ENCODE measurements at places on chromosomes 4 and X.
A peak's percentile ranks its signal among the peaks of the same experiment; 100 is the strongest.

DNA sequence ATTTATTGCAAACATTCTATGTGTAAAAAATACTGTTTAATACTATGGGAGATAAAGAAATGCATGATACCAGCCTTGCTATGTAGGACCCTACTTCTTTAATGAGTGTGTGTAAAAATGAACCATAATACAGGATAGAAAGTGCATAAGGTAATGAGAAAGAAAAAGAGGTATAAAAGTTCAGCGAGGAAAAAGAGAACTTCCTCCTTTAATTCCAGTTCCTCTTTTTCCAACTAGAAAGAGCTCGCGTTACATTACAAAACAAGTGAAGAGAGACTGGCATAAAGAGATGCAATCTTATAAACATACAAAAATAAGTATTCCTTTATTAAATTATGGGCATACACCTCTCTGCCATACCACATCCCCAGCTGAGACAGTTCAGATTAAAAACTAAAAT lies 77.4 kb downstream of the ANKRD17 start:
- no peak for DNase-seq

- DNase-seq, result no peak
Observed at GRCh38 chrX:21778236-21778635, 20.3 kb upstream of the SMPX start.

GRCh38 chrX:10739426-10739825 lies 119.0 kb upstream of the MID1 start:
- DNase-seq, result no peak

DNA sequence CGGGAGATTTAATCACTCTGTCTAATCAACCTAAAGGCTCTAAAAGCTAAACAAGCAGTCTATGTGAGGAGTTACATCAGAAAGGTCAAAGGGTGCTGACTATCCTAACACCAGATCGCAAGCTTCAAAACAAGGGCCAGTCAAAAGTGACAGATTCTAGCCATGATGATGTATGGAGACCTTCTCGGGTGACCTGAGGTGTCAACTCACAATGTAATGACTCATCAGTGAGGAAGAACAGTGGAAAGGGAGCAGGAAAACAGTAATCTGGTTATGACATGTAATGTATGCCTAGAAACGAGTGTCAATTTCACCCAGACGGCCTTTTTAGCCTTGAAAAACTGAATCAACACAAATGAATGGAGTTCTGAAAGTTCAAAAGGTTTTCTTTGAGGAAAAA lies 375.3 kb downstream of the IDS start:
- peak; percentile 47 for DNase-seq

GRCh38 chr4:177297785-177298391 lies 11.8 kb upstream of the NEIL3 start:
- DNase-seq, result no peak

All from HT1080 (cell line).